ENCODE measurements at places on chromosomes 6 and 20.

- DNase-seq, result no peak
Measured at GRCh38 chr20:60101201-60101890, 143.1 kb downstream of the CDH26 start.

DNA sequence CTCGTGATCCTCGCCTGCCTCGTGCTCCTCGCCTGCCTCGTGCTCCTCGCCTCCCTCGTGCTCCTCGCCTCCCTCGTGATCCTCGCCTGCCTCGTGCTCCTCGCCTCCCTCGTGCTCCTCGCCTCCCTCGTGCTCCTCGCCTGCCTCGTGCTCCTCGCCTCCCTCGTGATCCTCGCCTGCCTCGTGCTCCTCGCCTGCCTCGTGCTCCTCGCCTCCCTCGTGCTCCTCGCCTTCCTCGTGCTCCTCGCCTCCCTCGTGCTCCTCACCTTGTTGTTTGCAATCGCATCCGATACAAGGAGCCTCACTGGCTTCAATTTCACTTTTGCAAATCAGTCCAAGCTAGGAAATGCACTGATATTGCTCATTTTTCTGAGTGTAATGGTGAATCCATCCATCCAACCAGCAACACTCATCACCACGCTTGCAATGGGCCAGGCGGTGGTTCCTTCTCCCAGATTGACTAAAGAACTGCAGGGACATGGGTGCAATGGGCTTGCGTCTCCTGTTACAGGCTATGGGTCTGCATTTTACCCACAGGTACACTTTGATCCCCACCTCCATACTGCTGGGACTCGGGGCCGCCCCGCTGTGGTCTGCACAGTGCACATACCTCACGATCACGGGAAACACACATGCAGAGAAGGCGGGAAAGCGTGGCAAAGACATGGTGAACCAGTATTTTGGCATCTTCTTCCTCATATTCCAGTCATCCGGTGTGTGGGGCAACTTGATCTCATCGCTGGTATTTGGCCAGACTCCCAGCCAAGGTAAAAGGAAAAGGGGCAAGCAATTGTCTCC lies 4.6 kb downstream of the UNC93A start:
- DNase-seq, result no peak

- DNase-seq, result no peak
Measured at GRCh38 chr20:54176610-54177009, 2.8 kb upstream of the CYP24A1 start.

DNA sequence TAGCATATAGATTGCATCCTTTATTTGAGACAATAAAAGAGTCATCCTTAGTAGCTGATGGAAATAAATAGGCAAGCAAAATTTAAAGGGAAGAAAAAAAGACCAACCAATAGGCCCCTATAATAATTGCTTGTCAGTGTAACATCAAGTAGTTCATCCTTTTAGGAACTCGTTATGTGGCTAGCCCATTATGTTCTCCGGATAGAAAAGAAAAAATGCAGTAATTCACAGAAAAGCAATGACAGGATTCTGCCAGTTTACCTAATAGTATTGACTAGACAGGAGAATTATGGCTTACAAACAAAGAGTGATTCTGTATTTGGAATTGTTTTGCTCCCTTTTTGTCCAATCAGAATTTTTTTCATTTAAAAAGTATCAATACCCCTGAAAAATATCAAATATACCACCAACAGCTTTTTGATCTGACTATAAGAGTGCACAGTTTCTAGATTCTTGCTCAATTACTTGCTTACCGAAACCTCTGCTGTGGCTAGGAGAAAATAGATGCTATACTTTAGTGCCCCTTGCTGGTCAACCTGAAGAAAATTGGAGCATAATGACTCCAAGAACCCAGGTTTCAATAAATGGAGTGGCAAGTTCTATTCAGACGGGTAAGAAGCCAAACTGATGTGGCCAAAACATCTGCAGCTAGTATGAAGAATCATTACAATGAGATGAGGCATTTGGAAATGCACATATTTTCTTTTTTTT lies 91.5 kb upstream of the SASH1 start:
- DNase-seq, result no peak

DNA sequence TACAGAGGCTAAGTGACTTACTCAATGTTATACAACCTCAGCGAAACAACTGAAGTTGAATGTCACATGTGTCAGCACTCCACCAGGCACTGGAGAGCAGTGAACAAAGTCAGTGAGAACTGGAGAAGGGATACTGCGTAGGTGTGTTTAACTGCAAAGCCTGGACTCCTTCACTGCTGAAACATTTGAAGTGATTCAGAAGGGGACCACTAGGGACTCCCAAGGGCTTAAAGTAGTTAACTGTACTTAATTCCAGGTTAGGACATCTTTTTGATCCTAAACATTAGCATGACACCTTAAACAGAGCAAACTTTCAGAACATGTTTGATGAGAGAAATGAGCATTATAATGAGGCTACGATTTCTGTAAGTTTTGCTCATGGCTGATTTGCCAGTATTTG lies 45.0 kb upstream of the ZBTB24 start:
- no peak for DNase-seq

GRCh38 chr20:11943778-11944177 lies 26.1 kb downstream of the BTBD3 start:
- no peak for DNase-seq

DNA sequence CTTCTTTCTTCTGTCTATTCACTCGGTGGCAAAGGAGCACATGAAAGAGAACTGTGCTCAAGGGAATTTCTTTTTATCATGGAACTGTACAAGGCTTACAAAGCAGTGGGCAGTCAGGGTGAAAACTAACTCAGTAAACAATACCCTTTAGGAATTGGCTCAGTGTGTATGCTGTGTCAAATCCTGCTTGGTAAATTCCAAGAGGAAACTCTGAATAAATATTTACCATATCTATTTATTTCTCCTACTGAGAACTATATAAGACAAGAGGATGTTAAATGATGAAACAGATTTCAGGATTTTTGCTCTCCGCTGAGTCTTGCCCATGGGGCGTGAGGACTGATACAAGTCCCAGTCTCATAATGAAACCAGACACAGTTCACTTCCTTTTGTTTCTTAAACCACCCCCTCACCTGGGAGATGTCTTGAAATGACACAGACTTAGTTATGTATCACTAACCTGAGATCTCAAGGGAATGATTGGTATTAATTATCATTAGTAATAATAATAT lies 188.8 kb downstream of the BACH2 start:
- DNase-seq, result no peak

DNA sequence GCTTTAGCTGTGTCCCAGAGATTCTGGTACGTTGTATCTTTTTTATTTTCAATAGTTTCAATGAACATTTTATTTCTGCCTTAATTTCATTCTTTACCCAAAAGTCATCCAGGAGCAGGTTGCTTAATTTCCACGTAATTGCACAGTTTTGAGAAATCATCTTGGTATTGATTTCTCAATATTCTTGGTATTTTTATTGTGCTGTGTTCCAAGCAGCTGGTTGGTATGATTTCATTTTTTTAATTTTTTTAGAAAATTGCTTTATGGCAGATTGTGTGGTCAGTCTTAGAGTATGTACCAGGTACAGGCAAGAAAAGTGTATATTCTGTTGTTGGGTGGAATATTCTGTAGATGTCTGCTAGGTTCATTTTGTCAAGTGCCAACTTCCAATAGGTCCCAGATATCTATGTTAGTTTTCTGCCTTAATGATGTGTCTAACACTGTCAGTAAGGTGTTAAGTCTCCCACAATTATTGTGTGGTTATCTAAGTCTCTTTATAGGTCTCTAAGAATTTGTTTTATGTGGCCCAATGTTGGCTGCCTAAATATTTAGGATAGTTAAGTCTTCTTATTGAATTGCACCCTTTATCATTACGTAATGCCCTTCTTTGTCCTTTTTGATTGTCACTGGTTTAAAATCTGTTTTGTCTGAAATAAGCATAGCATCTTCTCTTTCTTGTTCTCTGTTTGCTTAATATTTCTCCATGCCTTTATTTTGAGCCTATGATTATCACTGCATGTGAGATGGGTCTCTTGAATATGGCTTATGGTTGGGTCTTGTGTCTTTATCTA lies 366.9 kb upstream of the IRAK1BP1 start:
- no peak for DNase-seq

- no peak for DNase-seq
Measured at GRCh38 chr6:162970246-162970645, 242.5 kb downstream of the PACRG start.

DNA sequence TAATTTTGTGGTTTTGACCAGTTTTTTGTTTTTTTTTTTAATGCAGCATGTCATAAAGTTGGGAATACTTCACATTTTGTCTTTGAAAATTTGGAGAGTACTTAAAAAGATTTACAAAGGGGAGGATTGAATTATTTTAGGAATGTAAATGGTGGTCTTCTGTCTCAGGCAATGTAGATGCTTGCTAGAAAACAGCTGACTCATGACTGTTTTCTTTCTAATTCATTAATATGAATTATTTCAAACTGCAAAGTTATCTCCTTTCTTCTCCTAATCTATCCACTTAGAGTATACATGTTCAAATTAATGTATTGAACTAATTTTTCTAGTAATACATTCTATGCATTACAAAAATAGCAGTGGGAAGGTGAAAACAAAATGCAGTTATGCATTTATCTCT lies 24.9 kb downstream of the HCRTR2 start:
- no peak for DNase-seq

GRCh38 chr20:49405062-49405683 lies 77.3 kb downstream of the KCNB1 start:
- no peak for DNase-seq

- no peak for DNase-seq
Measured at GRCh38 chr20:46158476-46158987, 40.4 kb downstream of the CD40 start.

- no peak for DNase-seq
Measured at GRCh38 chr20:23241416-23241815, 109.2 kb upstream of the NXT1 start.

DNA sequence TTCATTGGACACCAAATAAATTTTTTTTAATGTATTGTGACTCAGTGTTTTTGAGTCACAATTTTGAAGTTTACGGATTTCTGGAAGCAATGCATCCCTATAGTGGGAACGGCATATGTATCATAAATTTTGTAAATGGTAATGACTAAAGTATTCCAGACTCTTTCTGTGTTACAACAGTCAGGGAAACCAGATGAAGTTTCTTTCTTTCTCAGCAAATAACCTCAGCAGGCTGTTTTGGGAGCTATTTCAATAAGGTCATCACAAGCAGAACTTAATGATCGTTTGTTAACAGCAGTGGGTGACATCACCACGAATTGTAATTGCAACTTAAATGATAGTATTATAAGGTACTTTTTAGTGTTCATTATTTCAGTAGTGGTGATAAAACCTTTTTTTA lies 52.0 kb downstream of the HIVEP1 start:
- DNase-seq, result no peak

- DNase-seq, result no peak
Measured at GRCh38 chr20:46701057-46701456, 8.4 kb upstream of the SLC2A10 start.

DNA sequence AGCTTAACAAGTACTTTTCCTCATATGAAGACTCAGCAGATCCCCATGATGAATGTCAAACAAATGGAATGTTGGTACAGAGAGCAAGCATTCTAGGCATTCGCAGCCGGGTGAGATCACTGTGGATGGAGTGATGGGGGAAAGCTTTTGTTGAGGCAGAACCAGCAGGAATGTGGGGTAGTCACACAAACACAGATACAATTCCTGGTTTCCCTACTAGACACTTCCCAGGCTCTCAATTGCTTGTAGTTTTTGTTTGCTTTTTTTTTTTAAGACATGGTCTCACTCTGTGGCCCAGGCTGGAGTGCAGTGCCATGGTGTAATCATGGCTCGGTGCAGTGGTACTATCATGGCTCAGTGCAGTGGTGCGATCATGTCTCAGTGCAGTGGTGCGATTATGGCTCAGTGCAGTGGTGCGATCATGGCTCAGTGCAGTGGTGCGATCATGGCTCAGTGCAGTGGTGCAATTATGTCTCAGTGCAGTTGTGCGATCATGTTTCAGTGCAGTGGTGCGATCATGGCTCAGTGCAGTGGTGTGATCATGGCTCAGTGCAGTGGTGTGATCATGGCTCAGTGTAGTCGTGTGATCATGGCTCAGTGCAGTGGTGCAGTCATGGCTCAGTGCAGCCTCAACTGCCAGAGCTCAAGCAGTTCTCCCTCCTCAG lies 15.4 kb upstream of the IER3 start:
- DNase-seq, result no peak

DNA sequence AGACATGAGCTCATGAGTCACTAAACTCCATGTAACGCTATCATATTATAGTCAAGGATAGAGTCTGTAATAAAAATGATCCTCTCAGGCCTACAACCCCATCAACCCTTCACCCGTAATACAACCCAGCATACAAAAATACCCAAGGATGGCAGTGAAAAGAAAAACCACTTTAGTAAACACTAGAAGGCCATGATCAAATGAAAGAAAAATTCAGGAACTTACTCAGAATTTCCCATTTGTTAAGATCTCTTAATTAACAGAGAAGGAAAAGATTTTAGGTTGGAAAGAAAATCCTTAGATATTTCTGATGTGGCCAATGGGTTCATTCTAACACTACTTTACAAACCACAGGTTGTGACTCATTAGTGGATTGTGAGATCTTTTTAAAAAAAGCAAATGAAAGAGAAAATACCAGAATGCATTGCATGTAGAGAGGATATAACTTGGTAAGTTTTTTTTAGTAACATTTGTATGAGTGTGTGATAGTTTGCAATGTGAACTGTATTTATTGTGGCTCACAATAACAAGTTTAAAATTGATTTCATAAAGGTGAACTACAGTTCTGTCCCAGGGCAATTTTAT lies 8.0 kb upstream of the UBE2J1 start:
- DNase-seq, result no peak

- no peak for DNase-seq
Measured at GRCh38 chr20:4711511-4711910, 10.2 kb upstream of the PRND start.

GRCh38 chr20:48585061-48585870 lies 242.5 kb downstream of the PREX1 start:
- DNase-seq, result no peak

DNA sequence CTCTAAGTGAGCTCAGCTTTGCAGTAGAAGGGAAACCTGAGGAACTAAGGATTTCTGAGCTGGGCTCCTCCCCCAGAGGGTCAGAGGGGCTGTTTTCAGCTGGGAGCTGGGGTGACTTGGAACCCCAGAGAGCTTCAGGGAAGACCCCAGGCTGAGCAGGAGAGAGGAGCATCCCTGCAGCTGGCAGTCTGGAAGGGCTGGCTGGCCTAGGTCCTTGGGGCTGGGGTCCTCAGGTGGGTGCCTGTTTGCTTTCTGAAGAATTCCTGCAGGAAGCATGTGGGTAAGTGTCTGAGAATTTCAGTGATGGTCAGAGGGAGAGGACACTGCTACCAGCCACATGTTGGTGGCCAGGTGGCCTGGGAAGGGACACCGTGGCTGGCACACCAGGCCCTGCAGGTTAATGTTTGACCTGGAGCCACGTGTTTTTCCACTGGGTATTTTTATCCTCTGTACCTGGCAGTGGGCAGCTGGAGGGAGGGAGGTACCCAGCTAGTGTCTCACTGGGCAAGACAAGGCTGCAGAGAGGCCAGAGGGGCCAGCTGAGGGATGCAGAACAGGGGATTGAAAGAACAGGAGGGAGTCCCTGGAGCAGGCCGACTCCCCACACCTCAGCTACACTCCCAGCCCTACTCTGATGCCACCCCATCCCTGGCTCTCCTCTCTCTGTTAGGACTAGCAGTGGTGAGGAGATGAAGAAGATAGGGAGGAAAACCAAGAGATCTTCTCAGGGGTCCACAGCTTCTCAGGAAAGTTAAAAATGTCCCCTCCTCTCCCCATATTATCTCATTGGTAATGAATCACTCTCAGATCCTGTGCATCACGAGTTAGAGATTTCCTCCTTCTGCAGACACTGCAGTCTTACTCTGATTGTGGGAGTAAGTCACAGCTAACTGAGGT lies 143.6 kb downstream of the VEGFA start:
- no peak for DNase-seq

All from right renal pelvis (tissue), 4 donors.